ENCODE measurements at places on chromosomes 5 and 9. TPM values are rescaled to one million over a fixed set of nuclear protein-coding genes. Genes with fewer than 3 reads are reported as not detected.

The CXCL14 gene
- not detected for total RNA-seq

The CCDC183 gene
- 0.62 TPM for total RNA-seq

The SLC25A2 gene
- 0.28 TPM for total RNA-seq

The KCNIP1 gene
- not detected for total RNA-seq

The APBA1 gene
- 0.05 TPM for total RNA-seq

The SLC4A9 gene
- total RNA-seq: not detected

The HTR4 gene
- total RNA-seq: not detected

The LVRN gene
- 0.08 TPM for total RNA-seq

The TEX48 gene
- total RNA-seq: not detected

Measured in Panc1 (cell line).